ENCODE measurements at places on chromosomes 13 and 19.

DNA sequence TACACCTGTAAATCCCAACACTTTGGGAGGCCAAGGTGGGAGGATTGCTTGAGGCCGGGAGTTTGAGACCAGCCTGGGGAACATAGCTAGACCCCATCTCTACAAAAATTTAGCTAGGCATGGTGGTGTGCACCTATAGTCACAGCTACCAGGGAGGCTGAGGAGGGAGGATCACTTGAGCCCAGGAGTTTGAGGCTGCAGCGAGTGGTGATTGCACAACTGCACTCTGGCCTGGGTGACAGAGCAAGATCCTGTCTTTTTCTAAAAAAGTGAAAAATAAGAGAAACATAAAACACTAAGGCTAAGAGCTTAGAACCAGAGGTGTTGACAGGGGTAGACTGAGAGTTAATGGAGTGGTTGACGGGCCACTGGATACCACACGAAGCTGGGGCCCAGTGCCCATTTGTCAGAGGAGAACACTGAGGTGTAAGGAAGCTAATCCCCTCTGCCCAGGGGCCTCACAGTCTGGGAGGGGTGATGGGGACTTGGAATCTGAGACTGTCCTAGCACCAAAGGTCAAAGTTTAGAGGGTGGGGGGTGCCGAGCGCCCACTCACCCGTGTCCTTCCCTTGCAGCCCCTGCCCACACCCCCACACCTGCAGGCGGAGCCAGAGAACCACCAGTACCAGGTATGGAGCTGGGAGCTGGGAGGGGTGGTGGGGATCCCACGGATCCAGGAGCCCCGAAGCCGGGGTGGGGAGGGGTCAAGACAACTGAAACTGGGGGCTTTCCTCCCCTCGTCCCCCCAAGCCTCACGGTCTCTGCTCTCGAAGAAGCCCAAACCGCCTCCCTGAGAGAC lies 10.9 kb downstream of the CEACAM19 start:
- DNase-seq = no peak

DNA sequence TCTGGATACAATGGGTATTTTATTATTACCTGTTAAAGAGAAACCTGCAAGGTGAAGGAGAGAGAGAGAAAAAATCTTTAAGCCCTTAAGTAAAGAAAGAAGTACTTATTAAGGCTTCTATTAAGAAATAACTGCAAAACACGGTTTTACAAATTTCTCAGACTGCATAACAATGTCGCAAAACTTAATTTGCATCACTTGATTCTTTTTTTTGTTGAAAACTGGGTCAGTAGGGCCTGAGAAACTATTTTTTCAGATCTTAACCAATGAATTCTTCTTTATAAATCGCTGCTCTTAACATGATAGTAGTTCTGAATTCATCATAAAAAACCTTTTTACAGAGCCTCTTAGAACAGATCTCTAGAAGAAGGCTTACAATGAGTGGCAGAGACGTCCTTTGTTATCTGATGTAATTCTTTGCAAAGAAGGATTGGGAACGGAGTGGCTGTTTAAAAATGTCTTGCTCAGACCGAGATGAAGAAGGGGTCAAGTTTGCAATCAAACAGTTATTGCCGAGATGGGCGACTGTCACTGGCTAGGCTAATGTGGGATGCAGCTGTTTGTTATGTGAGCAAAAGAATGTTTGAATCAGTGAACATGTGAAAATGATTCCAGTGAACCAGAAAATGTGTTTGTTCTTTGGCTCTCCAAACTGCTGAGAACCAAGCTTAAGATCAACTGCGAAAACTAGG lies 76.3 kb downstream of the ZNF536 start:
- DNase-seq = no peak

DNA sequence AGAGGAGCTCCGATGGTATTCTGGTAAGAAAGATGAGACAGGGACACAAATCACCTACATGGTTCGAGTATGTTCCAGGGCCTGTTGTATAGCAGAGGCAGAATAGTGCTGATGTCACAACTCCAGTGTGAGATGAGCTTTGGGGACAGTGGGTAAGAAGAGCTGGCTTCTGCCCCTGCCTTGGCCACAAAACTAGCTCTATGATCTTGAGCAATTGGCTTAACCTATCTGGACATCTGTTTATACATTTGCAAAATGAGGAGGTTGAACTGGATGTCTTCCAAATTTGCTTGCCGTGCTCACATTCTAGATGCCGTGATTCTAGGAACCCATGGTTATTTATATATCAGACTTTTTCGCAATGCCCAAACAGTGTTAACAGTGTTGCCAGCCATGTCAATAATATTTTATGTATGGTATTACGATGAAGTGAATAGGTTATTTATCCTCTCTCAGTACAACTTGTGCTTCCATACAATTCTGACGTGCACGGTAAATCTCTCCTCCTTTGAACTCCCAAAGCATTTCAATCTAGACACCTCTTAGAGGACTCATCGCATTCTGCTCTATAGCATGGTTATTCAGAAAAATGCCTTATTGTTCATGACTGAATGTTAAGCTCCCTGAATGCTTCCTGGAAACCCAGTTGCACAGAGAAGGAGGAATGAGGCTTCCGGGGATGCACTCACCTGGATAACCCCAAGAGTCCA lies 316.0 kb downstream of the FOXO1 start:
- DNase-seq = no peak

DNA sequence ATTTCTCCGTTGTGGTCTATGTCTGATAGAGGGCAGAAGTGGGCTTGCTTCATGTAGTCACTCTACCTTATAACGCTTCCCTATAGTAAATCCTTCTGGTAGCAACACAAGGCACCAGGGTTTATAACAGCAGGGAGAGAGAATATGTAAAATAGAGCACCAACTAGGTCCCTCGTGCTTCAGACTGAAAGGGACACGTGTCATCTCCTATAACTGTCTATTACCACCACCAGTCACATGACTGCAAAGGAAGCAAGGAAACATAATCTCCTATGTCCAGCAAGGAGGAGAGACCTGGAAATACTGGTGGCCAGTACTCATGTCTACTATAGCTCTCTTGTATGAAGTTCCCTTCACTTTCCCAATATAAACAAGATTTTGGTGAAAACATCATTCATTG lies 79.2 kb downstream of the SLAIN1 start:
- no peak for DNase-seq

GRCh38 chr19:31761281-31761913 lies 412.2 kb upstream of the TSHZ3 start:
- no peak for DNase-seq

- DNase-seq = no peak
These were observed 64.0 kb upstream of the TNFRSF19 start for GRCh38 chr13:23506071-23506806.

- DNase-seq = no peak
These were observed 221.9 kb upstream of the PCDH17 start for GRCh38 chr13:57409656-57410055.
